ENCODE measurements at places on chromosomes 6 and 20.

GRCh38 chr6:100335991-100336390 is 128.7 kb downstream of the SIM1 start:
- no peak for DNase-seq

- no peak for DNase-seq
Measured at GRCh38 chr20:44052166-44052565, 134.8 kb downstream of the JPH2 start.

GRCh38 chr6:105459864-105460263 is 57.0 kb upstream of the PREP start:
- no peak for DNase-seq

- no peak for DNase-seq
Measured at GRCh38 chr6:5361396-5361795, 100.1 kb downstream of the FARS2 start.

GRCh38 chr6:41464481-41464880 is 81.7 kb upstream of the FOXP4 start:
- DNase-seq, result no peak

- DNase-seq, result no peak
Measured at GRCh38 chr6:87784690-87785089, 82.7 kb upstream of the AKIRIN2 start.

DNA sequence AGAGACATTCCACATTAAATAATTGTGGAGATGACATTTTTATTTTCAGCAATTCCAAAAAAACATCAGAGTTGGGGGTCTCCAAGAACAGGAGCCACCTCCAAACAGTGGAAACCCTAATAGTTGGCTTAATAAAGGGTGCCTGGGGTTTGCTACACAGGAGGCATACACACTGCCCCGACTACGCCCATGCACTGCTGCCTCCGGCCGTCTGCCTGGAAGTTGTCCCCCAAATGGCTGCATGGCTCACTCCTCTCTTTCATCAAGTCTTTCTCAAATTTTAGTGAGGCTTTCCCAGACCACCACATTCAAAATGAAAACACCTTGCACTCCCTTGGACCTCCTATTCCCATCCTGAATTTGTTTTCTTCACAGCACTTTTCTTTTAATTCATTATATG is 58.8 kb downstream of the ZMYND8 start:
- DNase-seq, result no peak

All from right kidney (tissue), 9 donors.